Adipocyte (in vitro differentiated cells): ENCODE measurements at places on chromosomes 2 and 18.

DNA sequence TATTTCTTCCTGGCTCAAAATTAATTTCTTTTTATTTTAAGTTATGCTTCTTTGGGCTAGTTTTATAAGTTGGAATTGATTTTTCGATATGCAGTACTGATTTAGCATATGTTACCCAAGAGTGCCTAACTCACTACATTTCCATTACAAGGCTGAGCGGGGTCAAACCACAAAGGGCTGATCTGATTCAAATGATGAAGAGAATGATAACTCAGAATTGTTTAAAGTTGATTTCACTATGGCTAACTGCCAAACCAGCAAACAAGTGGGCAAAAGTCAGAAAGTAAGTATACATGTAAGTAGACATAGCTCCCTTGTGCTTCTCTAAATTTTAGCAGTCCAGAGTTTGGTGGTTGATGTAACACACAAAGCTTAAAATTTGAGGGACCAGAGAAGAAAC lies 35.6 kb downstream of the RAD51AP2 start:
- no peak for DNase-seq

DNA sequence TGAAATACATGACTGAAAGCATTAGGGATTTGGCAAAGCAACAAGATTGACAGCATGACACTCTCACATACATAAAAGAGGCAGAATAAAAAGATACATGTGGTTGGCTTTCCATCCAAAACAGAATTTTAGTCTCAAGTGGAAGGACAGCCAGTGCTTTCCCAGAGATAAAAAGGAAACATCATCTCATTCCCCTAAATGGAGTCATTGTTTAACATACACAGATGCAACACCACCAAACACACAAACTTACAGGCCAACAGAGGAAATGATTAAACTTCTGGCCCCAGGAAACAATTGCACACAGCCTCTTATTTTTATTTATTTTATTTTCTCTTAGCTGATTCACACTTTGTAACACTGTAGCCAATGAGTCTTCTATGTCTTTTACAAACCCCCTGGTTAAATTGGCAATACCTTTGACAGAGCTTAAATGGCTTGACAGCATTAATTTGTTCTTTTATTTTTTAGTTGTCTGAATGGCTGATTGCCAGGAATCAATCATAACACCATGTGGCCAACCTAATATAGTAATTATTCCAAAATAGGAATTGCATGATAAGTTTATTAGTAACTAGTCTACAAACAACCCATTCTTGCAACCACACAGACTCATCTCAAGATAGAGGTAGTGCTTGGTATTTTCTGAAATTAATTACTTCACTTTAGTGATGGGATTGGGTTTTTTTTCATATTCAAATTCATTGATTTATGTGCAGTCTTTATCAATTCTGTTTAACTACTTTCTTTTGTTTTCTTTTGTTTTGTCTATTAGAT lies 190.5 kb downstream of the RND3 start:
- peak; percentile 16 for DNase-seq

GRCh38 chr2:219461669-219462068 lies 27.0 kb downstream of the SPEG start:
- DNase-seq = no peak

DNA sequence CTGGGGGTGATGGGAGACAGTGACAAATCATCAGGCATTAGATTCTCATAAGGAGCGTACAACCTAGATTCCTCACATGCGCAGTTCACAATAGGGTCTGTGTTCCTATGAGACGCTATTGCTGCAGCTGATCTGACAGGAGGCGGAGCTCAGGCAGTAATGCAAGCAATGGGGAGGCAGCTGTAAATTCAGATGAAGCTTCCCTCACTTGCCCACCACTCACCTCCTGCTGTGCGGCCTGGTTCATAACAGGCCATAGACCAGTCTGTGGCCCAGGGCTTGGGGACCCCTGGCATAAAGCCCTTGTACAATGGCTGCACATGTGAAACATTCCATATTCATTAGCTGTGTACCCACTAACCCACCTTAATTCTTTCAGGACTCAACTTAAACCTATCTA lies 18.0 kb downstream of the NMUR1 start:
- DNase-seq = no peak

GRCh38 chr2:15527074-15527739 lies 33.9 kb downstream of the NBAS start:
- DNase-seq = no peak

DNA sequence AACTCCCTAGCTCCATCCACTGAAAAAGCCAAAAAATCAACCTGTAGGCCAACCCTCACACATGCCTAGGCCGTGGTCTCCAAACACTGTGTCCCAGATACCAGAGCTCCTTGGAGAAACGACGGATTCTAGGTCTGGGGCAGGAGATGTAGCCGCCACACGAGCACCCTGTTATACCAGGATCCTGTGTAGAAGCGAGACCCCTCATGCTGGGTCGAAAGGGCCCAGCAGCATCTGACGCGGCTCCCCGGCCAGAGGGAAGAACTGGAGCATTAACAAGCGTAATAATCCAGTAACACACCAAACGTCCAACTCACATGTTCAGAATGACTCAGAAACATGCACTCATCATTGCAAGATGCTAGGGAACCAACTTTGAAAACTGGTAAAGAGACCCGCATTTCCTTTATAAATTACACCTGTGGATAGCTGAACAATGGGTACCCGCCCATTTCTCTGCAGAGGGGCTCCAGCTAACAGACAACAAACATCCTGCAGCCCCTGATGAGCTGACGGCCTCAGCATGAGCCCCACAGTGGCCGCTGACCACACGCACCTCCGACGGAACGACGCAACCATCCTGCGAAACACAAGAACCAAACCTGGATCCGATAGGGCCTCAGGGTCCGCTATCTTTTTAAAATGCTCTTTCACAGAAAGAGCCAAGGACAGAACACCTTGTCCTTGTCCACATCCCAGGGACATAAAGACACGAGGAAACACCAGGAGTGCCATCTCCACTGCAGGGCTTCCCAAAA lies 14.2 kb downstream of the SLC66A2 start:
- no peak for DNase-seq

DNA sequence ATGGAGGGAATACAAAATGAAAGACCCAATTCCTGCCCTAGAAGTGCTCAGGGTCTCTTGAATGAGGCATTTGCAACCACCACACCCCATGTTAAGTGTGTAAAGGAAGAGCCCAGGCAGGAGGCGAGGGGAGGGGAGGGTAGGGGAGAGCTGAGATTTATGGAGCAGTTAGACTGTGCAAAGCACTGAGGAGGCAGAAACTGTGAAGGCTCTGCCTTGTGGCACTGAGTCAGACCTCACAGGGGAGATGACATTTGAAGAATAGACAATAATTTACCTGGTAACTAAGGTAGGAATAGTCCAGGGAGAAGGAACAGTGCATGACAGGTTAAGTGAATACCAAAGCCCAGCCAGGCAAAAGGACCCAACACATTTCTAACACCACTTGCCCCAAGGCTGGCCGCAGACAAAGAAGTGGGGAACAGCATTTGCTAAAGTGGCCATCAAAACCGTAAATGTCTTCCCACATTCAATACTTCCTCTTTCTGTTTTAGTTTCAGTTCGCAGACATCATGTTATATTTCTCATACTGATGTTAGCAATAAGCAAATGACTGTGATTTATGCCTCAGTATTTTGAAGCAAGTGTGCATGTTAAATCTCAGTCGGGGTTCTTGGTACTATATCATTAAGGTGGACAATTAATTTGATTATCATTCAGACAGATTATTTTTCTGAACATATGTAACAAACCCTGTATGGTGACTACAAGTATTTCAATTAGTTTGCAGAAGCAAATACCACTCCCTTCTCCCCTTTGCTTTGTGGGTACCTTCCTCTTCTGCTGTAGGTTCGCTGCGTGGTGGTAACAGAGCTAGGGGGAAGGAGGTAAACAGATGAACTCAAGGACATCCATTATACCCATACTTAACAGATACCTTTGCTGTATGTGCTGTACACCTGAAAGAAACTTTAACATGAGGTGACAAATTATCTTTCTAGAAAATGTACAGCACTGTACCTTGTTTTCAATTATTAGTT lies 27.5 kb downstream of the CDH20 start:
- DNase-seq = no peak

GRCh38 chr2:85790499-85791188 lies 36.9 kb downstream of the ATOH8 start:
- no peak for DNase-seq
